Activated CD4-positive, alpha-beta T cell treated with anti-CD3 and anti-CD28 coated beads, Interleukin-2, amount 50 U/mL, for 4 hours (primary cell): ENCODE measurements at places on chromosomes 6 and 20.

DNA sequence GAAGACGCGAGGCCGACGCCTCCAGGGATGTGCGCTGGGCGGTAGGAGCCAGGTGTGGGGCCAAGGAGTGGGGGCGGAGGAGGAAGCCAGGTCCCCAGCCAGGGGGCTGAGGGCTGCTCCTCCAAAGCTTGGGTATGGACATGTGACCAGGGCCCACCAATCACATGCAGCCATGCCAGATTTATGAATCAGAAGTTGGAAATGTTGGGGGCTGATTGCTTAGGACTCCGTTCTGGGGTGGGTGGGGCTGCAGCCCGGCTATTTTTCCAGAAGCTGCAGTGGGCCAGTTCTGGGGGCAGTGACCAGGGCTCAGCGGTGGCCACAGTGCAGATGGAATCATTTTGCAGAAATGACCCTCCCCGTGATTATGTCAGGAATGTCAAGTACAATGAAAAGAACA is 96.0 kb downstream of the CEBPB start:
- DNase-seq: no peak

DNA sequence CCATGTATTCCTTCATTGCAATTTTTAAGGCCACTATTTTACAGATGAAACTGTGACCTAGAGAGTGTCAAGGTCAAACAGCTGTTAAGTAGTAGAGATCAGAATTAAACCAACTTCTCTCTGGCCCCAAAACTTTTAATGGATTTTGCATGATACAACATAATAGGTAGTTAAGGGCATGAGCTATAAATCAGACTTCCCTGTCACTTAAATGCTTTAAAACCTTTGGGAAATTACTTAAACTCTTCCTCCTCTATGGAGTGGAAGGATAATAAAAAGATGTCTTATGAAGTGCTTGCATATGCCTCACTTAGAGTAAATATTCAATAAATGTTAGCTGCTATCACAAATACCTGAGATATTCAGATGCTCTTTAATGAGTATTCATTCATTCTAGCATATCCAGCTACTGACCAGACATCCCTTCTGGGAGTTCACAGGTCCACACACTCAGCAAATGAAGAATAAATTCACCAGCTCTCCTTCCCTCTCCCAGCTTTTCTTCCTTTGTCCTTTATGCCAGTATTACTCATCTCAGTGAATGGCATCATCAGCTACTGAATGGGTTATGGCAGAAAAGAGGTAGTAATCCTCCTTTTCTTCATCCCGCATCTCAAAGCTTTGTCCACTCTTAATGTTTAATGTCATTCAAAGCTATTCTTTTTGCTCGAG is 36.2 kb downstream of the EYA4 start:
- no peak for DNase-seq

DNA sequence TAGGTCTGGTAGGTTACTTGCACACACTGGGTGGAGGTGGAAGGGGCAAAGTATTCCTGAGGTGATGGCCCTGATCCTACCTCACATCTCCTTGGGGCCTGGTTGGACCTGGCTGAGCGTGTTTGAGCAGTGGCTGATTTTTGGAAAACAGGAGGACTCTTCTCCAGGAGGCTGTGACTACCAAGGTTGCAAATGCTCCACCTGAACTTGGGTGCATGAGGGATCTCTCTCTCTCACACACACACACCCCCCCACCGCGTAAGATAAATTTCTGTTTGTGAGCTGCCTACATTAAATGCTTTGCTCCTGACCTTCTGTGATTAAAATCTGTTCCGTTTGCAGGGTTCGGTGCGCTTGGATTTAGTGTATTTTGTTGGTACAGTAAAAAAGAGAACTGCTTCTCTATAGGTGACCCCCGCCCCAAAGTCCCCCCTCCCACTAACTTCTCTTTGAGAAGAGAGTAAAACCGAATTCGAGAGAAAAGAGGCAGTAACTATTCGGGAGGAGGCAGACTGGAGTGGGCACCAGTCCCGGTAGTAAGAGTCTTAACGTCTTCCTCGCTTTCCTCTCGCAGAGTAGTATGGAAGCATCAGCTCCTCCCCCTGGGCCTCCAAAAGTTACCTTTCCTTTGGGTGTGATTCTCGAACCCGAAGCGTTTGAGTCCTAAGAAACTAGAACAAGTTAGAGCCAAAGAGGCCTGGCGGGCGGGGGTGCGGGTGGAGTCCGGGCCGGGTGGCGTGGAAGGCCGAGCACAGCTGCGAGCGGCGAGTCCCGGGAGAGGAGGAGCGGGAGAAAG is 585 bp upstream of the DSE start:
- DNase-seq: no peak

GRCh38 chr6:164916087-164916486 is 393.3 kb downstream of the C6orf118 start:
- no peak for DNase-seq

- DNase-seq: no peak
These were observed 171.5 kb downstream of the PHF3 start for GRCh38 chr6:63807056-63807455.

DNA sequence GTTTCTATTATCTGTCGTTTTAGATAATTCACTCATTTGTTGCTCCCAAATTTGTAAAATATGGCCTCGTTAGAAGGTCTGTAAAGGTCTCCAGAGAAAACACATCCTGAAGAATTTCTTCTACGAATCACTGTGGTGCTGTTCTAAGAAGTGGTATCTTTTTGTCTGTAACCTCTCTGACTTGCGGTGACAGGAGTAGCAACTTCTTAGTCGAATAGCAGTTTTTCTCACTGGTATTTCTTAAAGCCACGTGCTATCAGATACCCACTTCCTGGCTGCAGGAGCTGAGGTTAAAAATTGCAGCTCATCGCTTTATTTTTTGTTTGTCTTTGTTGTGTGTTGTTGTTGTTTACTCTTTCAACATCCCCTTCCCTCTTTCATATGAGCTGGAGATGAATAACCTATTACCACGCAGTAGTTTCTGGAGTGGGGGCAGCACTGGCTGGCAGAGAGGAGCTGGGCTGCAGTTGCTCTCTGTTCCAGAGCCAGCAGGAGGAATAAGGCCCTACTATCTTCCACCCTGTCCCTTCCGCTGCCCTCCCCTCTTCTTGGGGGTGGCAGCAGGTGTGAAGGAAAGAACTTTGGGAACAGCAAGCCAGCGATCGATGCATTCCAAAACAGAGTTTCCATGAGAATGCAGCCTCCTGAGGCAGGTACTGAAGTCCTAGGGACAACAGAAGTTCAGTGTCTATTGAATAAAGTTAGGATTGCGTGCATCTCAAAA is 64.7 kb downstream of the C6orf118 start:
- DNase-seq: no peak

DNA sequence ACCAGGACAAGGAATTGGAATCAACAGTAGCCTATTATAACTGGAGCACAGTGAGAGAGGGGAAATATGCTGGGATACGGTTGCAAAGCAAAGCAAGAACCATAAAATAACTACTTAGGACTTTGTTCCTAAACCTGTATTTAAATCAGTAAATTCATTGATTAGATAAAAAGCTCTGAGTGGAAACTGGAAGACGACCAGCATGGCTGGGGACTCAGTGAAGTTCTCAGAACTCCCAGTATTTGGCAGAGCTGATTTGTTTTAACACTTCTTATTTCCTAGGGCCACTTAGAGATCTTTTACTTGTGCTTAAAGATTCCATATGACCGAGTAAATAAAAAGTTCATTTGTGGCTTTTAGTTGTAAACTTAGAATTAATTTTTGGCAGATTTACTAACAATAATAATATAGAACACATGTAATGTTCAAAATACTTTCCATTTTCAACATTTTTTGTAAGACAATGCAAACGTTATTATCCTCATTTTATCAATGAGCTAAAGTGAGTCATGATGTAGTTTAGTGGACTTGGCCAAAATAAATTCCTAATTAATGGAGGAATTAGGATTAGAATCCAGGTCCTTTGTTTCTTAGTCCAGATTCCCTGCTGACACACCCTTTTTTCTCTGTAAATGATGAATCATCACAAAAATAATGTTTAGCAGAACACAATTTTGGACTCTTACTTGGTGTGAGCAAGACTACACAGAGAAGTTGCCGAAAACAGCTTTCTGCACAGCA is 392.9 kb downstream of the GJA1 start:
- no peak for DNase-seq

DNA sequence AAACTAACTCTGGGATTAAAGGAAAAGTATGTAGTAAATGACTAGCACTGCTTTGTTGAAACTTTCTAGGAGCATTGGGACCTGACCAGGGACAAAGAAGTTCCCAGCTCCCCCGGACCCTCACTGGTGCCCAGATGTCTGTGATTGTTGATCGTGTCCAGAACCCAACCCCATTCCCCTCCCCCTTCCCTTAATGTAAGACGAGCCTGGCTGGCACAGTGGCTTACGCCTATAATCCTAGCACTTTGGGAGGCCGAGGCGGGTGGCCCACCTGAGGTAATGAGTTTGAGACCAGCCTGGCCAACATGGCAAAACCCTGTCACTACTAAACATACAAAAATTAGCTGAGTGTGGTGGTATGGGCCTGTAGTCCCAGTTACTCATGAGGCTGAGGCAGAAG is 750.3 kb downstream of the CBLN4 start:
- no peak for DNase-seq

DNA sequence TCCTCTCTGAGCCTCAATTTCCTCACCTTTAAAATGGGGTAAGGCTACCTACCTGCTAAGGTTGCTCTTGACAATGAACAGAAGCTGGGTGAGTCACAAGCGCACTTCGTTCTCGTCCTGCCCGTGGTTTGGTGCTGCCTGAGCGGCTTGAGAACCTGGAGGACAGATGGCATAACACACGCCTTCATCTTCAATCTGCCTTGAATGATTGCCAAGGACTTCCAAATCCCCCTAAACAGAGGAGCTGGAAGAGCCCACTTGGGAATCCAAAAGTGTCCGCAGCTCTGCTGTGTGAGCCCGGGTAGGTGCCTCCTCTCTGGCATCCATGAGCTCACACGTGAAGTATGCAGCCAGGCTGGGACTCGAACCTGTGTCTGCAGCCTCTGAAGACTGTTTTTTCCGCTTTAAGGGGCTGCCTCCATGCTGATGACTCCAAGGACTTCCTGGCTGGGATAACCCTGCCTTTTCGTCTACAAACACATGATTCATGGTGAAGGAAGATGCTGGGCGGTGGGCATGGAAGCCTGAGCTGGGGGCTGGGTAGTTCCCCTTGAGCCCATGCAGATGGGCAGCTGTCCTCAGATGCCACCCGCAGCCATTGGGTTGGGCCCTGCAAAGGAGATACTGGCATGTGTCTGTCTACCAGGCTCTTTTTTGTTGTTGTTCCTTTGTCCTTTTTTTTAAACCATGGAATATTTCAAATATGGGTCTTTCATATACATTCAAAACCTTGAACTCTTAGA is 25.3 kb upstream of the CSNK2A1 start:
- DNase-seq: no peak

GRCh38 chr6:122129313-122130025 is 270.0 kb upstream of the HSF2 start:
- no peak for DNase-seq

DNA sequence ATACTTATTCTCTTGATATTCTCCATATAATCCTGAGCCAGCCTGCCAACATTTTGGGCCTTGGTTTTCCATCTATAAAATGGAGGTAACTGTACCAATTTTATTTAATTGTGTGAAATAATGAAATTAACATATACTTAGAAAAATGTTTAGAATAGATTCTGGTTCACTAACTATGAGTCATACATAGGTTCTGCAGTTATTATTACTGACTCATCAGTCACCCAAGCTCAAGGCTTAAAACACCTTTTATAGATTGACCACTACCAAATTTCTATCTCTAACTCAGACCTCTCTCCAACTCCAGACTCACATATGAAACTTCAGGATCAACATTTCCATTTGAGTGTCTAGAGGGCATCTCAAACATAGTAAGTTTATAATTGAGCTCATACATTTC is 1277.2 kb upstream of the GJE1 start:
- DNase-seq: no peak

DNA sequence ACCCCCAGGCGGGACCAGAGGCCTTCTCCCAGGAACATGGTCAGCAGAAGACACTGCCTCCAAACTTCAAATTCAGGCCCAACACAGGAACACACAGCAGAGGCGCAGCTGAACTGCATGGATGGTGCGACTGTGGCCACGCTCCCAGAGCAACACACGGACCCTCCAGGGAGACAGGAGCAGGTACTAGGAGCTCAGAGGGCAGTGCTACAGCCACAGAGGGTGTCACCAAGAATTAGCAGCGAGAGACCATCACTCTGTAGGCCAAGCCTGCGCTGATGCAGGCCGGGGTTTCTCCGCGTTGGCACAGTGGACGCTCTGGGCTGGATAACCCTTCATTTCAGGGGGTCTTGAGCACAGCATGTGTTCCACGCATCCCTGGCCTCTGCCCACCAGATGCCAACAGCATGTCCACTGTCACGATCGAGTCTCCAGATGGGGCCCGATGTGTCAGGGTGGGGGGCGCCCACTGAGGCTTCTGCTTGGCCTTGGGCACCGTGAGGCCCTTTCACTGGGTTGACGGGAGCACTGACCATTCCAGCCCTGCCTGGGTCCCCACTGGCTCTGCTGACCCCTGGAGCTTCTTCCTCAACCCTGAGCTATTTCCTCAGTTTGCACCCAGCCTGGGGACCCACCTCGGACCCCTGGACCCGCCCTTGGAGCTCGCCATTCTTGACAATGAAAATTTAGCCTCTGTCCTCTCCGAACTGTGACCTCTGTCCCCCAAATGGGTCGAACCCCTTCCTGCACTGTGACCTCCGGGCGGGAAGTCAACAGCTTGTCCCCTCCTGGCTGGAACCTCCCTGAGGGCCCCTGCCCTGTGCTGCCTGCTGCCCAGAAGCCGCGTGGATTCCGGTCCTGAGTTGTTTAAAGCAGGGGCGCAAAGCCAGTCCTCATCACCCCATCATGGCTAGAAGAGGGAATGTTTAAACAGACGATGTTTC is 239.4 kb downstream of the DLL1 start:
- DNase-seq: no peak

GRCh38 chr6:166499350-166500163 is 86.9 kb downstream of the RAMACL start:
- no peak for DNase-seq

DNA sequence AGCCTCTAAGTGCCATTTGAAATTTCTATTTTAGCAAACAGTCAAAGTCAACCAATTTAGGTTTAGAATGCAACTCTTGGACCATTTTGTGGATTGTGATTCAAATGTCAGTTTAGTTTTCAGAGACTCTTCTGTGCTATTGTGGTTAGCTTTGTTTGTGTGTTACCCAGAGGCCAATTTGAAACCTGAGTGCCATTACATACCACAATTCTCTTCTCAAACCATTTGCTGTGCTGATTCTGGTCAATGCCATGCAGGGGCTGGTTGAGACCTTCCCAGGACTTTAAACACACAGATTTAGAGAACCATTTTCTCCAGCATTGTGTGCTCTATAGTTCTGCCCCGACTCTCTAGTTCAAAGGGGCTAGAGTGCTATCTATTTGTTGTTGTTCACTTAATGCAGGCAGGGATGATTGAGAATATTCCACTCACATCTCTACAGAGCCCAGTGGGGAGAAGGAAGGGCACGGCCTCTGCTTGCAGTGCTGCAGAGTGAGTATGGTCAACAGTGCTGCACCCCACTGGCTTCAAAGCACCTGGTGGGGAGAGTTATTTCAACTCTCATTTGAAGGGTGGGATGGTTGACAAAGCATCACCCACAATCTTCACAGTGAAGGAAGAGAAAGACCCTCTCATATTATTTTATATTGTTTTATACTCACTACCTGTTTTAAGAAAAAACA is 738.2 kb downstream of the COL12A1 start:
- no peak for DNase-seq
